Fibroblast of the conjunctiva (primary cell): ENCODE measurements at places on chromosomes 13 and 19.

DNA sequence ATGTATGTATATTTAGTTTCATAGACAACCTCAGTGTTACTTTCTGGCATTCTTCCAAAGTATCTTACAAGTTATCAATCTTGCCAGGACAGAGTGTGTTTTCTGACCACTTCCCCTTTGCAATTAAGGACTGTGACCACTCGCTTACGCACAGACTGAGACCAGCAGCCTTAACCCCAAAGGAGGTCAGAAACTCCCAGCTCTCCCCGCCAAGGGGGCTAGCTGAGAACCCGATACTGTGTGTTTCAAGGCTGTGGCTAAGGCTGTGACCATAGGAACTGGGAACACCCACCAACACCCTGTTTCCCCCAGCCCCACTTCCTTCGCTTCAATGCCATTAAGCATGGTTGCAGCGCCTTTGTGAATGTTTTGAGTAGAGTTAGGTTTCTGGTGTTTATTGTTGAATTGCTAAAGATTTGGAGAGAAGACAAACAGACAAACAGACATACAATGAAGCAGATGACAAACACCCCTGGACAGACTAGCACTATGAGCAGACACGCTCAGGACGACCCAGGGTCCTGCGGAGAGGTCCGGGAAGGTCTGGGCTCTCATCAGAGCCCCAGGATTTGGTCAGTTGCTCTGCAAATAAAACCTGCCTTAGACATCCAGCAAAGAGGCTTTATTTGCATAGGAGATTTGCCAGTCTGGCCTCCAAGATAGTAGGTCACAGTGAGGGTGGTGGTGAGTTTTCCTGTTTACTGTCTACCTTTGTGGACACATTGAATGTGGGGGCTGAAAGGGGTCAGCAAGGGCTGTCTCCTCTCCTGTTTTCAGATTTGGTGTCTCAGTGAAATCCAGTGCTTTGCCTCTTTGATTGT, 25.0 kb upstream of the TNFSF11 start:
- DNase-seq: no peak

DNA sequence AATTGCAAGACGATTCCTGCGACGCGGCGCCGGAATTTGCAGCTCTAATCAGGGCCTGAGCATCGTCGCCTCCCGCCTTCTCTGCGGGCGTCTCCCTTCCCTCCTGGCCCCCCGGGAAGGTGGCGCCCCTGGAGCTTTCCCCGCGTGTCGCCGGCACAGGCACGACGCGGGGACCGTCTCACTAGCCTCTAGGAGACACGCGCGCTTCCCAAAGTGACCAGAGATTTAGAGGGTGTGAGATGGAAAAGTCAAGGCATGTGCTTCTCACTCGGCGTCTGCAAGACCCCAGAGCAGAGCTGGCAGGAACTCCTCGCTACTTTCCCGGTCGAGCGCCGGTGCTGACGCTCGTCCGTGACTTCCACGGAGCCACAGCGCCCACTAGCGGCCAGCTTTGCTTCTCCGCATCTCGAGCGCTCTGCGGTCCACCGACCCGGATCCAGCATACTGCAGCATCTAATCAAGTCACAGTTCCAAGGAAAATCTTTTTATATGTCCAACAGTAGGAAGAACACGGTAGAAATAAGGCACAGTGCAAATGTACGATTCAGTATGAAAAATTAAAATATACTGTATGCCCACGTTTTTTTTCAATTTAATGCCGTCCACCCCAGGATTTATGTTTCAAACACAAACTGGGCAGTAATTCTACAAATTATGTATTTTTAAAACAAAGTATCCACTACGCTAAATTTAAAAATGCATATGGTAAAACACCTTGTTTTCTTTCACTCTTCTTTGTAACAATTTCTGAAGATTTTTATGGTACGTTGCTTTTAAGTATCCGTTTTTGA, 977 bp upstream of the EFNB2 start:
- DNase-seq: peak; percentile 71

- DNase-seq: no peak
These were observed 141.3 kb downstream of the RNF17 start for GRCh38 chr13:24905242-24905641.

- DNase-seq: no peak
These were observed 9.0 kb downstream of the OR7A5 start for GRCh38 chr19:14826006-14826405.

DNA sequence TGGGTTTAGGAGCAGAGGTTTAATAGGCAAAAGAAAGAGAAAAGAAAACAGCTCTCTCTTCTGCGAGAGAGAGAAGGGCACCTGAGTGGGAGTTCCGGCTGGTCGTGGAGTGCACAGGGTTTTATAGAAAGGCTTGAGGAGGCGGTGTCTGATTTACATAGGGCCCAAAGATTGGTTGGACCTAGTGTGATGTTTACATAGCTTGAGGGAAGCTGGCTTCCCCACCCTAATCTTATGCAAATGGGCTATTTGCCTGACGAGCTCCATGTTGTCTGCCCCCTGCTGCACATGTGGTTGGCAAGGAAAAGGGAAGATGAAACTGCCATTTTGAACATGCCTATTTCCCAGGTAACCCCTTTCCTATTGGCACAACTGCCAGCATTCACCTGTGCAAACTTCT, 21.5 kb upstream of the MEDAG start:
- DNase-seq: no peak

- DNase-seq: no peak
These were observed 71.0 kb downstream of the SIPA1L3 start for GRCh38 chr19:37977992-37978391.

DNA sequence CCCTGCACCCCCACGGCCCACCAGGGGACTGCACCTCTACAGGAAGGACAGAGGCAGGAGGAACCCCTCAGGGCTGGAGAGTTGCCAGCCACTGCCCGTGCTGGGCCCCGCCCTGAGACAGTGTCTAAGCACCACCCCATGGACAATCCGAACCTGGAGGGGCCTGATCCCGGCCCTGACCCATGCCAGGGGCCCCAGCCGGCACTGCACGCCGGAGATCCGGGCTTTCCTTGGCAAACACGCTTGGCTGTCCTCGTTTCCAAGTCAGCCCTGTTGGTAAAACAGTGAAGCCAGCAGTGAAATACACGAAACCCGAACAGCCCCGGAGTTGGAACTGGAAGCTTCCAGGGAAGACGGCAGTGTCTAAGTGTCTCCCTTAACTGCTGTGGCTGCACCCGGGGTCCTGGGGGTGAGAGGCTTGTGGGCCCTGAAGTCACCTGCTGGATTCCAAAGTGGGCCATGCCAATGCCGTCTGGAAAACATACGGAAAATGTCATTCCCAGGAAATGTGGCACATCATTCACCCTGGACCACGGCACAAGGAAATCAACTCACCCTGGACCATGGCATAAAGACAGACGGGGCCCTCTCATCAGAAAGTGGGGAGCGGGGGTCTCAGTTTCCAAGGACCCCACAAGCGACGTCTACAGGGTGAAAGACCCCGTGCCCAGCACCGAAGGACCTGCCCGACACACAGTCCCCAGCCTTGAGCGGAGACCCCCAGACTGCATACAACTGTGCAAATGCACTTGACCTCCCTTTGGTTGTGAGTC, 30.9 kb downstream of the RASA3 start:
- DNase-seq: no peak

DNA sequence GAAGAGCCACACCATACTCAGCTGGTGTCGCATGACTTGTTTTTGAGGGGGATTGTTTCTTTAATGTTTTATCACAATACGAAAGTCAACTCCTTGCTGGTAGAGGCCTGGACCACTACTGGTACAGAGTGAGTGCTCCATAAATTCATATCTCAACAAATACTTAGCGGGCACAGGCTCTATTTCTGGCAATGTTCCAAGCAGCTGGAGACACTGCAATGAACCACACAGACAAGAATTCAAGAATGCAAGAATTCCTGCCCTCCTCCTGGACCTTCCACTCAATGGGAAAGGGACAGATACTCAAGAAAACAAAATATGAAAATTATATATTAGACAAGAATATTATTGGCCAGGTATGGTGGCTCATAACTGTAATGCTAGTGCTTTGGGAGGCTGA, 5.1 kb upstream of the FXYD5 start:
- DNase-seq: no peak

- DNase-seq: peak; percentile 96
These were observed 27.8 kb downstream of the NFIX start for GRCh38 chr19:13022859-13023636.

GRCh38 chr13:71864986-71865873, 1.8 kb downstream of the DACH1 start:
- DNase-seq: no peak

DNA sequence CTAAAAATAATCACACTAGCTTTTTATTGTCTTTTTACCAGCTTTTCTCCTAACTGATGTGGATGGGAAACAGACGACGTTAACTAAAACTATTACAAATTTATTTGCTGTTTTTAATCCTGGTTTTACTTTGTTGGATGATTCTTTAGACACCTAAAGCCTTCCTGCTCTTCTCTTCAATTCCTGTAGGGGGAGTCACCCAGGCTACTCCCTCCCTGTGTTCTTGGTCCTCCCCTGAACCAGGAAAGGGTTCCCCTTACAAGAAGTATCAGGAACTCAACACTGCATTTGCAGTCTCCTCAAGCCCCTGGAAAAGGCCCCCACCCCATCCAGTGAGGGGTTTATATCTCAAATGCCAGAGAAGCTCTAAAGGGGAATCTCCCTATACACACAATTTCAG, 206.1 kb downstream of the SUCLA2 start:
- no peak for DNase-seq

GRCh38 chr19:9819596-9819909, 674 bp upstream of the FBXL12 start:
- no peak for DNase-seq

DNA sequence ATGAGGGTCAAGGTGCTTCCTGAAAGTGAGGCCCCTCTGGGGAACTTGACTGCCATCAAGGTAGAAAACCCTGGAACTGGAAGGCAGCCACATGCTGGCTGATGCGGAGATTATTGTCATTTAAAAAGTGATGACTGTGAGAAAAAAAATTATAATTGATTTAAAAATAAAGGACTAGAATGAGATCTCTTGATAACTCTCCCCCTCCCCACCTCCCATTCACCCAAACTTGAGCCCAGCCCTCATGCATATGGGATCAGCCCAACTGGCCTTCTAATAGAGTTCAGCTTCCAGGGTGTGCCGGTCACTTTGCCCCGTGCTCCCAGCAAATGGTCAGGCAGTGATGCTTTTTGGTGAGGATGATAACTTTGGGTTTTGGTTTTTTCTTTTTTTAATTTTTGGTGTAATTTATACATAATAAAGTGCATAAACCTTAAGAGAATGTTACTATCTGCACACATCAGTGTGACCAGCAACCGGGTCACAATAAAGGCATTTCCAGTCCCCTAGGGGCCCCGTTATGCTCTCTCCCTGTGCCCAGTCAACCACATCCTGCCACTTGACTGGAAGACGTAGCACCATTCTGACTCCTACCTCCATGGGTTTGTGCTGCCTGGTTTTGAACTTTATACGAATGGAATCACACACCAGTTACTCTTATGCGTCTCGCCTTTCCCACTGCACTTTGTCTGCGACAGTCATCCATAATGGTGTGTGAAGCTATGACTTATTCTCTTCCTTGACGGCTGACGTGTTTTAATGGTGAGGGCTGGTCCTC, 187.9 kb downstream of the USP12 start:
- no peak for DNase-seq

GRCh38 chr19:7928741-7929701, 3.1 kb upstream of the CTXN1 start:
- peak; percentile 55 for DNase-seq

GRCh38 chr19:46721269-46722003, 4.5 kb upstream of the PRKD2 start:
- no peak for DNase-seq
